ENCODE measurements at places on chromosomes 3 and 15.

- peak; percentile 78 for DNase-seq
These were observed 580.4 kb upstream of the TBL1XR1 start for GRCh38 chr3:177777699-177778098.

GRCh38 chr3:98778852-98779413 is 15.8 kb downstream of the ST3GAL6 start:
- DNase-seq, result peak; percentile 44

GRCh38 chr3:27976933-27977332 is 254.8 kb upstream of the EOMES start:
- peak; percentile 63 for DNase-seq

DNA sequence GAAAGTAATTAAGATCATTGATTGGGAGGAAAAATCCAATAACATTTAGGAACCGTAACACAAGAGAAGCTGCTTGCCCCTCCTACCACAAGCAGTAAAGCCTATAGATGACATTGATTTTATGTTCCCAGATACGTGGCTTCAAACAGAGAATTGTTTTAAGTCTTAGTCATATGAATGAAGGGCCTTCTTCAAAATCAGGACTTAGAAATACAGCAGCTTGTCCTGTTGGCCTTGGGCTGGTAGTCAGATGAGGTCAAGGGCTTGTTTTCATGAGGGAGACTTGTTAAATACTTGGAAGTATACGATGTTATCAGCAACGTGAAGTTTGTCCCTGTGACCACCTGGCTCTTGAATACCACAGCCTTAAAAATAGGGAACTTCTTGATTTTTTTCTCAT is 114.4 kb downstream of the VGLL4 start:
- no peak for DNase-seq

DNA sequence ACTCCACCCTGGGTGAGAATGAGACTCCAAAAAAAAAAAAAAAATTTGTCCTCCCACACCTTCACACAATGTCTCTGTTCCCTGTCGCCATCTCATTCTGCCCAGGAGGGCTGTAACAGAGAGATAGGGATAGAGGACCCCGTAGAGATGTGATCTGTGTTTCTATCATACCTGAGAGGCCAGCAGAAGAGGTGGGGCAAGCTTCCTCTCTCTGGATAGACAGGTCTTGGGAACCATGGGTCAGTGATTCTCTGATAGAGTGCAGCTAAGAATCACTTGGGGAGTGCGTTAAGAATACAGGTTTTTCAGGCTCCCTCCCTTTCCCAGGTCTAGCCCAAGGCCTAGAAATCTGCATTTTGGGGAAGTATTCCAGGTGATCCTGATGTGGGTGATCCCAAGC is 8.3 kb downstream of the CA12 start:
- DNase-seq, result no peak

- DNase-seq, result no peak
These were observed 6.9 kb downstream of the SELENOT start for GRCh38 chr3:150609988-150610387.

GRCh38 chr15:40441565-40442531 is 1.1 kb downstream of the BAHD1 start:
- peak; percentile 42 for DNase-seq

DNA sequence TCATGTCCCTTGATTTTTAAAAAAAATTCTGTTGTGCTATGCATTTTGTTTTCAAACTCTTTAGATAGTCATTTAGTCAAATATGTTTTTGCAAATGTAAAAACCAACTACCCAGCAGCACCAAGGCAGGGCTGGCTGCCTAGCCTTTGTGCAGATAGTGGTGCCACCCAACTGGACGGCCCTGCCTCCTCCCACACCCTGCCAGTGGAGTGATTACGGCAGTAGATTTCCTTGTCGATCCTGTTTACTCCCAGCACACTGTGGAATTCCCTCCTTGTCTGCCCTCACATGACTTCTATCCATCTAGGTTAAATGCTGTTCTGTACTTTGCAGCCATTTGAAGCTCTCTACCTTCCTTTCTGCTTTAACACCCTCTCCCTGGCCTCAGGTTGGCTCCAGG is 79.4 kb upstream of the PLXNA1 start:
- peak; percentile 15 for DNase-seq

GRCh38 chr3:195183071-195183776 is 87.7 kb downstream of the XXYLT1 start:
- no peak for DNase-seq

DNA sequence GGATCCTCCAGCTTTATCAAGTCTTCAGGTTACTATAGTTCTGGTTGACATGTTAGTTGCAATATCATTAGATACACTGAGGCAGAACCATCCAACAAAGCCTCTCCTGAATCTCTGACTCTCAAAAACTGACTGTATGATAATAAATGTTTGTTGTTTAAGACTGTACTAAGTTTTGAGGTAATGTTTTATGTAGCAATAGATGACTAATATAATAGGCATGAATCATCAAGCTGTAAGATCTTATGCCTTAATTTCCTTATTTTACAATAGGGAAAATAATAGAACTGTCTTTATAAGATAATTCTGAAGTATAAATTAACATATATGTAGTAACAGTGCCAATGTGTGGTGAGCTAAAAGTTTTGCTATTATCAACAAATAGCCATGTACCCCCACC is 88.9 kb upstream of the TBC1D5 start:
- no peak for DNase-seq

- DNase-seq, result no peak
These were observed 673.7 kb downstream of the FHIT start for GRCh38 chr3:60577601-60578000.

Data from hematopoietic multipotent progenitor cell treated with erythropoietin and hydrocortisone succinate and interleukin-3 and kit ligand, for 6 days (in vitro differentiated cells).